Activated CD8-positive, alpha-beta T cell treated with anti-CD3 and anti-CD28 coated beads for 36 hours (primary cell): ENCODE measurements at places on chromosomes 1 and 21. TPM values are rescaled to one million over a fixed set of nuclear protein-coding genes. Genes with fewer than 3 reads are reported as not detected.

- no peak for DNase-seq
These were observed 343.1 kb upstream of the DUSP10 start for GRCh38 chr1:222084996-222085395.

- no peak for DNase-seq
These were observed 53.5 kb upstream of the CTTNBP2NL start for GRCh38 chr1:112342558-112342957.

DNA sequence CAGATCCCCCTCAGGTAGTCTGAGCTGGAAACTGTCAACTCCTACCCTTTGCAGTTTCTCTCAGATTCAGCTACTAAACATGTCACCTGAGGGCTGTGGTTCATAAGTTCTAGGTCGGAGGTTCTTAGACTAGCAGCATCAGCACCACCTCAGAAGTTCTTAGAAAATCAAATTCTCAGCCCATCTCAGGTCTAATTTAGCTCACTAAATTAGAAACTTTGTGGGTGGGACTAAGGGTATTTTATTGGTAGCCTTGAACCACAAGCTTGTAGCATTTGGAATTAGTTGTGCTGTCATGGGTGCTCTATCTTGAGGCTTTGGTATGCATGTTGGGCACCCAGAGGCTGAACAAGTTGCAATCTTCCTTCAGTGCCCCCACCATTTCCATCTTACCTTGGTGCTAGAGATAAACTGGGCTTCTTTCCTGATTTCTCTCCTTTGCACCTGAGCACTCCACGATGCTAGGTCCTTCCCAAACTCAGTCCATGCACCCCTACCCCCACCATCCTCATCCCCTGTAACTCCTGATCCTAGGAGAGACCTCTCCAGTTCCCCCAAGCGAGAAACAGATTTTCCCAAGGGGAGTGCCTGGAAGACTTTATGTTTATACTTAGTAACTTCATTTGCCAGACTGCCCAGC lies 54.2 kb downstream of the S1PR1 start:
- DNase-seq: peak; percentile 69

- DNase-seq: no peak
These were observed 17.1 kb upstream of the OBSCN start for GRCh38 chr1:228190778-228191177.

DNA sequence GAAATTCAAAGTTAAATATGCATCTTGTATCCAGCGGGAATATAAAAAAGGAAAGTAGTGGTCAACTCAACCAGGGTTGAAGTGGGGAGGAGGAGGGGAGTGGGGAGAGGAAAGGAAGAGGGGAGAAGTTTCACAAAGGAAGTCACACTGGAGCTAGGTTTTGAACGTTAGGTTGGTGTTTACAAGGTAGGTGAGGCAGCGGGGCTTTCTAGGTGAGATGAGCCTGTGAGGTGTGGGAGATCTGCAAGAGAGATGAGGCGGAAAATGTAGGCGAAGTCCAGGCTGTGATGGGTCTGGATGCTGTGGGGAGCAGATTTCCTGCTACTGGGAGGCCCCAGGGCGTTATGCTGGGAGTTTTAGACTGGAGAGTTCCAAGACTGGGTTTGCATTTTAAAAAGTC lies 36.1 kb upstream of the IL20 start:
- no peak for DNase-seq

DNA sequence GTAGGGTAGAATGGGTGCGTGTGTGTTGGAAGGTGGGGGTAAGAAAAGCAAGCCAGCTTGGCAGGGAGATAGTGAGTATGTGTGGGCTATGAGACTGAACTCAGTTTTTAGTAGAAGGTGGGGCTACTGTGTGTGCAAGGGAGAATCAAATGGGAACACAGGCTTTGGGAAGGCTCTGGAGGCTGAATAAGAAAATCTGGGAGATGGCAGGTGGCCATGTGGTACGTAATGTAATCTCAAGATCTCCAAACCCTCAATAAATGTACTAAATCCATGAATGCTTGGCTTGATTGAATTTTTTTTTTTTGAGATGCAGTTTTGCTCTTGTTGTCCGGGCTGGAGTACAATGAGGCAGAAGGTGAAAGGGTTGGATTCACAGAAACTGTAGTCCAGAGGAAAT lies 3.5 kb upstream of the ZSCAN20 start:
- DNase-seq: no peak

- no peak for DNase-seq
These were observed 99.3 kb downstream of the CEP350 start for GRCh38 chr1:180053594-180054567.

DNA sequence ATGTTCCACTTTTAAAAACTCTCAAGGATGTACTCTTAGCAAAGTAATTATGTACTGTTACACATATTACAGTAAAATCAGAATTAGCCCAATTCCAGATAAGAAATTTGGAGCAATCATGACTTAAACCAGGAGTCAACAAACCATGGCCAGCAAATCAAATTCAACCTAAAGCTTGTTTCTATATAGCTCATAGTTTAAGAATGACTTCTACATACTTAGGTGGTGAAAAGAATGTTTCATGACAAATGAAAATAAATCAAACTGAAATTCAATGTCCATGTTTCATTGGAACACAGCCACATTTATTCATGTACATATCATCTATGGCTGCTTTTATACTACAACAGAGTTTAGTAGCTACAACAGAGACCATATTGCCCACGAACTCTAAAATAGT lies 35.1 kb downstream of the FRRS1 start:
- DNase-seq: no peak

DNA sequence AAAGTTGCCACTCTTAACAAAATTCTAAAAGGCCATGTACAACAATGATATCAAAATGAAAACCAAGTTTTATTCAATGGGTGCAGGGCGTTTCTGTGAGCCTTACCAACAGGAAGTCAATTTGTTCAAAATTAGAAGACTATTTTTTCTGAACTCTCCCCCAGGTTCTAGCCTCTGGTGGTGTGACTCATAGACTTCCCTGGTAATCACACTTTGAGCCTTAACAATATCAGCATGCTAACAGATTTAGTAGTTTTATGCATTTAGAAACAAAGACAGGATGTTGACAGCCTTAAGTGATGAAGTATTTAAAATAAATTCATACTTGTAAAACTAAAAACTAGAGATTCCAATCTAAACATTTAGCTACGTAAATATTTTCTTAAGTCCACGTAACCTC lies 88.4 kb downstream of the LRRC8C start:
- peak; percentile 54 for DNase-seq

GRCh38 chr1:85137660-85138059 lies 63.2 kb downstream of the SYDE2 start:
- DNase-seq: no peak

DNA sequence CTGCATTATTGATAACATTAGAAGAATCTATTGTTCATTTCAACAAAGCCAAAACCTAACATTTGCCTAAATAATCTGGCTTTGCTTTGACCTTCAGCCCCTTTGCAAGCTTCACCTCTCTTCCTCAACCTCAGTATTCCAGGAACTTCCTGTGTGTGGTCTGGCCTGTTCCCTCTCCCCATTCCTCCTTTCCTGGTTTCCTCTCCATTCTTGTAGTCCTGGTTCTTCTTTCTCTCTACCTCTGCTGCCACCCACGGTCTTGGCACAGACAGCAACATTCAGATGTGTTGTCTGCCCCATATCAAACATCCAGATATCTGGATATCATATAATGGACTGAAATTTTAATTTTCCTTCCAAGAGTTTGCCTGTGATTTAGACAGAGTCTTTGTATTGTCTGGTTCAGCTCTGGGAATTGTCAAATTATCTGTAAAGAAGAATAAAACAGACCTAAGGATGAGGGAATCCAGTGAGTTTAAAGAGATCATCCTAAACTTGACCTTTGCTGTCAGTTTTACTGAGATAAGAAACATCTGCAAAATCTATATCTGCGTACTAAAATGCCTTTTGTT lies 148.1 kb upstream of the KCTD3 start:
- DNase-seq: no peak

- DNase-seq: no peak
These were observed 53.9 kb upstream of the PTGFRN start for GRCh38 chr1:116855773-116856201.

DNA sequence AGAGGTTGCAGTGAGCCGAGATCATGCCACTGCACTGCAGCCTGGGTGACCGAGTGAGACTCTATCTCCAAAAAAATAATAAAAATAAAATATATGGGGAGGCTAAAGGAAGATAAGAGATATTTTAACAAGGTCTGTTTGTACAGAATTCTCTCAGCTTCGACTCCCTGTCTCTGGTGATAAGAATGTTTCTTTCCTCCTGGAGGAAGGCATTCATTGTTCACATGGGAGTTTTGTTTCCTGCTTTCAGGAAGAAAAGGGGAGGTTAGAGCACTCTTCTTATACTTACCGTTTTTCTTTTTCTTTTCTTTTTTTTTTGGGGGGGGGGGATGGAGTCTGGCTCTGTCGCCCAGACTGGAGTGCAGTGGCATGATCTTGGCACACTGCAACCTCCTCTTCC lies 2.0 kb upstream of the NAXE start:
- no peak for DNase-seq

DNA sequence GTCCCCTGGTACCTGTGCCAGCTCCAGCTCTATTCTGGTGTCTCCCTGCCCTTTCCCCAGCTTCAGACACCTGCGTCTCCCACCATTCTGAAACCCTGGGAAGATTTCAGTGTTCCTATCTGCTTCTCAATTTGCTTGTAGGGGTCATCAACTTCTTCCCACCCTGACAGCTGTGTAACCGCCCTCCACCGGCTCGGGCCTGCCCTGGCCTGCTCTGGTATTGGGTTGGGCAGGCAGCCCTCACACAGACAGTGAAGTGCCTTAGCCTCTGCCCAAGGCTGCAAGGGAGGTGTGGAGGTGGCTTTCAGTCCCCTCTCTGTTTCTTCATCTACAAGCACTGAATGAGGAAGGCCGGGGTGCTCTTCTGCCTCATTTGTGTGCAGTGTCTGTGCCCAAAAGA lies 97.2 kb downstream of the LAMC2 start:
- DNase-seq: no peak

- no peak for DNase-seq
These were observed 78.1 kb upstream of the PPP2R5A start for GRCh38 chr1:212207118-212207517.

KCNK1 gene
- not detected for total RNA-seq

LCE1B gene
- total RNA-seq: not detected

HCN3 gene
- 1.5 TPM for total RNA-seq

VSIG8 gene
- not detected for total RNA-seq

XPR1 gene
- 12.8 TPM for total RNA-seq
